ENCODE measurements at places on chromosomes 3 and 15.

GRCh38 chr3:189053322-189053721, 118.4 kb upstream of the TPRG1 start:
- H3K36me3 ChIP-seq = no peaks in the 10 kb centered on the region
- H3K27ac ChIP-seq = no peak overlapping the region
- no peak overlapping the region for H3K4me3 ChIP-seq
- no peak for DNase-seq
- H3K27me3 ChIP-seq = no peaks in the 10 kb centered on the region
- H3K4me1 ChIP-seq = no peaks in the 10 kb centered on the region

DNA sequence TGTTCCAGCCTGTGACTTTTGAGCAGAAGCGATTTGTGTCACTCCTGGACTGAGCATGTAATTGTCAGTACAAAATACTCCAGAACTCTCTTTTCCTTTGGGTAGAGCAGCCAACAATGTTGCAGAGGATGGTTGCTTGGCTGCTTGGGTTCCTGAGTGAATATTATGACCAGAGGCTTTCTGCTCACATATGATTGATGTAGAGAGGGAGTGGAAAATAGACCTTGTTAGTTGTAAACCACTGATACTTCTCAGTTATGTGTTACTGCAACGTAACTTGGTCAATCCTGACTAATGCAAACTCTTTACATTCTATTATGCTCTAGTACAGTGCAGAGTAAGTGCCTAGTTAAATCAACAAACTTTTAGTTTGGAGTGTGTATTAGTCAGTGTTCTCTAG, 322.6 kb upstream of the KCNH8 start:
- DNase-seq = no peak
- H3K27ac ChIP-seq = no peak overlapping the region
- H3K36me3 ChIP-seq = no peaks in the 10 kb centered on the region
- H3K4me1 ChIP-seq = no peaks in the 10 kb centered on the region

GRCh38 chr3:48222616-48223513, at the start of gene CAMP:
Gene CAMP (plus strand): TSS chr3:48223495. CDS start chr3:48223512, 17 bp downstream.
- peak; percentile 14 for DNase-seq
- no peaks in the 10 kb centered on the region for H3K36me3 ChIP-seq
- no peak within 1 kb of the TSS for H3K27ac ChIP-seq

- no peak overlapping the region for H3K27ac ChIP-seq
- H3K36me3 ChIP-seq = no peaks in the 10 kb centered on the region
- no peaks in the 10 kb centered on the region for H3K4me1 ChIP-seq
- DNase-seq = no peak
- H3K27me3 ChIP-seq = no peaks in the 10 kb centered on the region
- H3K4me3 ChIP-seq = no peak overlapping the region
These were observed 146.3 kb downstream of the ALCAM start for GRCh38 chr3:105513042-105513441.

DNA sequence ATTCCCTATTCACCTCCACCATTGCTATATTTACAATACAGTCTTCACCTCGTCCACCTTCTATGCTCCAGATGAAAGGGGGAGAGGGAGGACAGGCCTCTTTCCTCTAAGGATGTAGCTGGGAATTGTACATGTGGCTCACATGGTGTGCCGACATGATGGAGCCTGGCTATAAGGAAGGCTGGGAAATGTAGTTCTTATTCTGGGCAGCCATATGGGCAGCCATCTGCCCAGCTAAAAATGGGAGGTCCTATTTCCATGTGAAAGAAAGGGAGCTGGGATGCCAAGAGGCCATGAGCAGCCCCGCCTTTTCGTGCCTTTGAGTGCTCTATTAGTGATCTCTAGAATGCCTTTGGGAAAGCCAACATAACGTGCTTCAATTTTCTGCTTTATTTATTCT, 27.1 kb upstream of the MGLL start:
- no peaks in the 10 kb centered on the region for H3K4me1 ChIP-seq
- no peak overlapping the region for H3K4me3 ChIP-seq
- DNase-seq = no peak
- H3K27ac ChIP-seq = no peak overlapping the region
- no peaks in the 10 kb centered on the region for H3K36me3 ChIP-seq

- no peak overlapping the region for H3K4me3 ChIP-seq
- no peaks in the 10 kb centered on the region for H3K27me3 ChIP-seq
These were observed 14.5 kb upstream of the LYZL4 start for GRCh38 chr3:42424911-42425310.

DNA sequence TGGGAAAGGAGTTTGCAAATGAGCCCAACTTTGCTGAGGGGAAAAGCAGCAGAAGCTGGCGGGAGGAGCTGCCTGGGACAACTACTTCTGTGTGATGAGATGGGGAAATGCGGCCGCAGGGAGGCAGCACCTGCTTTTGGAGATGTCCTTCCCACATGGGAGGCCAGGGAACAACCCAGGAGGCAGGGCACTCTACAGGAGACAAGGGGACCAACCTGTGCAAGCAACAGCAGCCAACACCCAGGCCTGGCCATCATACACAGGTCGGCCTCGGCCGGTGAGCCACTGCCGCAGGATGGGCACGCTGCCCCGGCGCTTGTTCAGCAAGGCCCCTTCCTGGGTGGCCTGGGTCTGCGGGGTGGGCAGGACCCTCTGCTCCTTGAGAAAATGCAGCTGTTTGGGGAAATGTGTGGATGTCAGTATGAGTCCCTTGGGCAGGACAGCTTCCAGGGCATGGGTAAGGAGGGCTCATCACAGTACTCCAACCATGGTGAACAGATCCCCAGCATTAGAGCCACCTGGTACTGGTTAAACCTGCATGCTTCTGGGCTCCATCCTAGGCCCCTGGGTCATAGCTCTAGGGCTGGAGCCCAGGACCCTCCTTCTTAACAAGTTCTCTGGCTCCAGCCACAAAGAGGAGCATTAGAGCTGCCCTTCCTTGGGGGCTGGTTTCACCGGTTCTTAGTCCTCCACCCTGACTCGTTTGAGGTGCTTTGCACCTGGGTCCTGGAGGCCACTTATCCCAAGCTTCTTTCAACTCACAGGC, 11.6 kb downstream of the EPB42 start:
- H3K27ac ChIP-seq = no peak overlapping the region
- peaks cover 1% of the 10 kb centered on the region for H3K27me3 ChIP-seq
- H3K36me3 ChIP-seq = no peaks in the 10 kb centered on the region
- no peaks in the 10 kb centered on the region for H3K4me1 ChIP-seq
- peak; percentile 59 for DNase-seq
- H3K4me3 ChIP-seq = no peak overlapping the region

DNA sequence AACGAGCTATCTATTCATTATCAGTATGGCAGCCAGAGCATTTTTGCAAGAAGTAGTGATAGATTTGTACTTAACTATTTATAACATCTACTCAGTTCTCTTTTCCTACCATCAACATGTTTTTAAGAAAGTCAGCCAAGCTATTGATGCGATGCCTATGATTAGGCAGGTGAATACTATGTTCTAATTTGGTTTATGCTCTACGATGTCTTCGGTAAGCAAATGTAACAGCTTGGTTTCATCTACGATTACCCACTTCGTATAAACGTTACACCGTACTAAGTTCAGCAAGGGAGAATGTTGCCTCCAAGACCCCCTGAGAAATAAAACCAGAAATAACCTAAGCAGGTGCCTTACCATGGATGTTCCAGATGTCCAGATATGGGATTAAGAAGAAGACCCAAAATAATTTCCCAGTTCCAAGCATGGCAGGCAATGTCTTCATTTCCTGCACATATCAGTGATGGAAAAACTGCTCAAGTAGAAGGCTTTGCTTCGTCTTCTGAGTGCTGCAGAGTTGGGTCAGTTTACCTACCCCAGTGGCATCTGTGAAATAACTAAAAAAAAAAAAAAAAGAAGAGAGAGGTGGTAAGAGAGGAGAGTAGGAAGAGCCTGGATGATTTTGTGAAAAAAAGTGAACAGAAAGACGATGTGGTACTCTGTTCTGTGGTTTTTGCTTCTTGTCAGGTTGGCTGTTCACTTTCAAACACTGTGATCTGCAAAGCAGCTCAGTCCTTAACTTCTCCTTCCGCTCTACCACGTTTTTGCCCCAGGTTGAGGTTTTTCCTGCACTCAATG, at the start of gene BTLA:
Gene BTLA, minus strand, starts transcription at position 559 of the 798 bp plus-strand sequence. Its CDS starts 114 bp downstream, at position 445.
- no peak within 1 kb of the TSS for H3K27ac ChIP-seq
- DNase-seq = no peak
- H3K36me3 ChIP-seq = no peaks in the 10 kb centered on the region
- no peaks in the 10 kb centered on the region for H3K4me1 ChIP-seq

DNA sequence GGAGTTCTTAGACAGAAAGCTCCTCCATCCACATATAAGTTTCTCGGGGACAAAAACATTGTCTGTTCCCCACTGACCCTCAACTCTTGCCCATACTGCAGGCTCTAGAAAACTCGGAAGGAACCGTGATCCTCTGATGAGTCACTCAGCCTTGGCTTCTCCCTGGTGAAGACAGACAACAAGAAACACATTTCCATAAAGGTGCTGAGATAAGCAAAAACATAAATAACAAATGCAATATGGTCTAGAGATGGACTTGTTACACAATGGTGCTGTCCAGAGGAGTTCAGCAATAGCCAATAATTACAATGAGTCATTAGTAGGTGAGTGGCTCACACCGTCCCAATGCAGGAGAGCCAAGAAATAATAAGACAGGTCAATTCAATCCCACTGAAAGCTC, 43.7 kb downstream of the MAGI1 start:
- H3K27ac ChIP-seq = peak overlapping the region; percentile 10
- DNase-seq = no peak
- H3K4me3 ChIP-seq = no peak overlapping the region
- no peaks in the 10 kb centered on the region for H3K27me3 ChIP-seq

- H3K36me3 ChIP-seq = no peaks in the 10 kb centered on the region
- DNase-seq = no peak
- H3K27me3 ChIP-seq = no peaks in the 10 kb centered on the region
- no peak overlapping the region for H3K4me3 ChIP-seq
- H3K27ac ChIP-seq = no peak overlapping the region
- H3K4me1 ChIP-seq = no peaks in the 10 kb centered on the region
These were observed 7.2 kb downstream of the RTF1 start for GRCh38 chr15:41423979-41424659.

DNA sequence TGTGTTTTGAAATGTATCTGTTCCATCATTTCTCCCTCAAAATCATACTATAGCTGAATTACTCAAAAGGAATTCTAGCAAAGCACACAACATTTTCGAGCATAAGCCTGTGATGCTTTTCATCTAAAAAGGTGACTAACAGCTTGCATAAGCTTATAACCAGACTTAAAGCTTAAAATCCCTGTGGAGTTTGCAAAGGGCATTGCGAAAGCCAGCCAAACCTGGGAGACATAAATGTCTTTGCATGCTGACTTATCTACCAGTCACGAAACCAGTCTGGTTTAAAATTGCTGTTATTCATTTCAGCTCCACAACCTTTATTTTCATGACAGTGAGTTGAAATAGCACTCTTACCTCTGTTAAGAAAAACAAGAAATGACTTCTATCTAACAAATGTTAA, 35.6 kb upstream of the LIPC start:
- peaks cover 59% of the 10 kb centered on the region for H3K4me1 ChIP-seq
- no peak overlapping the region for H3K4me3 ChIP-seq
- DNase-seq = peak; percentile 49
- no peaks in the 10 kb centered on the region for H3K27me3 ChIP-seq
- no peaks in the 10 kb centered on the region for H3K36me3 ChIP-seq

DNA sequence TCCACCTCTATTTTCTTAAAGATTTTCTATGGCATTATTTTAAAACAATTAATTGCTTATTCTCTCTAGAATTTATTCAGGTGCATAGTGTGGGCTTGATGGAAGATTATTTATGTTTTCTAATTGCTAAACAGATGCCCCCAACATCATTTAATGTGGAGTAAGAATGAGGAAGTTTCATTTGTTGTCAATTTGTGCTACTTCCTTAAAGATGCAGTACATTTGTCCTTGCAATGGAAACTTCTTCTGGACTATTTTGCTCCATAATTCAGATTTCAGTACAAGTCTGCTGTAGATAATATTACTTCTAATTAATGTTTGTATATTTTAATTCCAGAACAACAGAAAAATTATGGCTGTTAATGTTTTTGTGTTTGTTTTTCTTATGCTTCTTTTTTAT, 104.8 kb downstream of the TGFBR2 start:
- no peaks in the 10 kb centered on the region for H3K27me3 ChIP-seq
- peaks cover 11% of the 10 kb centered on the region for H3K4me1 ChIP-seq
- no peaks in the 10 kb centered on the region for H3K36me3 ChIP-seq
- DNase-seq = no peak
- no peak overlapping the region for H3K27ac ChIP-seq
- no peak overlapping the region for H3K4me3 ChIP-seq

- no peaks in the 10 kb centered on the region for H3K36me3 ChIP-seq
- H3K27ac ChIP-seq = no peak overlapping the region
- DNase-seq = no peak
- H3K4me1 ChIP-seq = no peaks in the 10 kb centered on the region
- no peak overlapping the region for H3K4me3 ChIP-seq
These were observed 66.7 kb downstream of the ATP10A start for GRCh38 chr15:25796395-25796794.

DNA sequence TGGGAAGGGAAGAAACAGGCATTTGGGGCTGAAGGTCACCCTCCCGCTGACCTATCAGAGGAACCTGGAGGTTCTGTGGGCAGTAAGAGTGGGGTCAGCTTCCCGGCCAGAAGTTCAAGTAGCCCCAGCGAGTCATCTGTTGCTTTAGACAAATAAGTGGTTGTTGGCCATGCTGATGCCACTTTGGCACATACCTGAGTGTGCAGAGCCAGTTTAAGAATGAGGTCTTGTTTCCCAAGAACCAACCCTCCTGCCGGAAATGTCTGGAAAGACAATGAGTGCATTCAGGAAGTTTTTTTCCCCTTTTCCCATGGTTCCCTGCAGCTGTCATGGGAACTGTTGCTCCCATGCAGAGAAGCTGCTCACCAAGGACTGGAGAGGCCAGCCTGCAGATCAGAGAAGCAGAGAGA, 166.7 kb downstream of the ZNF621 start:
- no peaks in the 10 kb centered on the region for H3K27me3 ChIP-seq
- H3K4me1 ChIP-seq = no peaks in the 10 kb centered on the region
- DNase-seq = no peak
- H3K4me3 ChIP-seq = no peak overlapping the region

DNA sequence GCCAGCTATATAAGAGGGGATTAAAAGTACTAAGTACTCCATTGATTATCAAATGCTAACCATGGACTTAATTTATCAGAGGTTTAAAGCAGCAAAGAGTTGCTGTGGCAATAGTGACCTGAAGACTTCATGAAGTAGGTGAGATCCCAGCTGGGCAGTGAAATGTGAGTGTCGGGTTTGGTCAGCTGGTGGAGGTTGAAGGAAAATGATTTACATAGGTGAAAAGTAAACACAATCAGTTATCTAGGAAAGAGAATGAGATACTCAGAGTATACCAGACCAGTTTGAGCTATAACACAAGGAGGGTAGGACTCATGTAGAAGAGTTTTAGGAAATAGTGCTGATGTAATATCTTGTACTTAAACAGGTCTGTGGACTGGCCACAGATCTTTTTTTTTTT, 16.5 kb upstream of the FBXO22 start:
- no peaks in the 10 kb centered on the region for H3K27me3 ChIP-seq
- peak; percentile 42 for DNase-seq
- no peaks in the 10 kb centered on the region for H3K36me3 ChIP-seq
- peak overlapping the region; percentile 1 for H3K27ac ChIP-seq

- H3K4me3 ChIP-seq = no peak overlapping the region
- H3K27ac ChIP-seq = no peak overlapping the region
- no peaks in the 10 kb centered on the region for H3K27me3 ChIP-seq
- H3K36me3 ChIP-seq = no peaks in the 10 kb centered on the region
- no peak for DNase-seq
These were observed 268.0 kb upstream of the LRRFIP2 start for GRCh38 chr3:37442397-37442796.

- no peak for DNase-seq
- no peaks in the 10 kb centered on the region for H3K36me3 ChIP-seq
These were observed 213.7 kb upstream of the ADAMTS9 start for GRCh38 chr3:64901522-64901885.

GRCh38 chr3:74564560-74564959, 49.9 kb downstream of the CNTN3 start:
- no peaks in the 10 kb centered on the region for H3K4me1 ChIP-seq
- H3K36me3 ChIP-seq = no peaks in the 10 kb centered on the region
- no peak overlapping the region for H3K4me3 ChIP-seq
- DNase-seq = no peak
